Stimulated activated CD4-positive, alpha-beta T cell treated with anti-CD3 and anti-CD28 coated beads, Interleukin-1b, Interleukin-23, amount 100 ng/mL, for 1 hour (primary cell): ENCODE measurements at places on chromosomes 1 and 21.

DNA sequence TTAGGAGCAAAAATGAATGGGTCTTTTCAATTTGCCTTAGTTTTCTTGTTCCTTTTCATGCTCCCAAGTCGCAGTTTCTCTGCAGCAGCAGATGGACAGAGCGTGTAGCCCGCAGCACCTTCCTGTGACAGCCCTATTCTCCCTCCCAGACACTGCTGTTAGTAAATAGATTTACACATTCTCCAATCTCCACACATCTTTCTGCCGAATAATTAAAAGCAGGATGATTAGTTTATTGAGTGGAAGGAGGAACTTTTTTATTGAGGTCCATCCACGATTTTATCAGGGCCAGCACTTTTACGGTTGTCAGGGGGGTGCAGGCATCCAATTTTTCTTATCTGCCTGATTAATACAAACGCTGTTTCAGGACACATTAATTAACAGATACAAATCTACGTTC is 98.2 kb upstream of the USH2A start:
- no peak for DNase-seq

DNA sequence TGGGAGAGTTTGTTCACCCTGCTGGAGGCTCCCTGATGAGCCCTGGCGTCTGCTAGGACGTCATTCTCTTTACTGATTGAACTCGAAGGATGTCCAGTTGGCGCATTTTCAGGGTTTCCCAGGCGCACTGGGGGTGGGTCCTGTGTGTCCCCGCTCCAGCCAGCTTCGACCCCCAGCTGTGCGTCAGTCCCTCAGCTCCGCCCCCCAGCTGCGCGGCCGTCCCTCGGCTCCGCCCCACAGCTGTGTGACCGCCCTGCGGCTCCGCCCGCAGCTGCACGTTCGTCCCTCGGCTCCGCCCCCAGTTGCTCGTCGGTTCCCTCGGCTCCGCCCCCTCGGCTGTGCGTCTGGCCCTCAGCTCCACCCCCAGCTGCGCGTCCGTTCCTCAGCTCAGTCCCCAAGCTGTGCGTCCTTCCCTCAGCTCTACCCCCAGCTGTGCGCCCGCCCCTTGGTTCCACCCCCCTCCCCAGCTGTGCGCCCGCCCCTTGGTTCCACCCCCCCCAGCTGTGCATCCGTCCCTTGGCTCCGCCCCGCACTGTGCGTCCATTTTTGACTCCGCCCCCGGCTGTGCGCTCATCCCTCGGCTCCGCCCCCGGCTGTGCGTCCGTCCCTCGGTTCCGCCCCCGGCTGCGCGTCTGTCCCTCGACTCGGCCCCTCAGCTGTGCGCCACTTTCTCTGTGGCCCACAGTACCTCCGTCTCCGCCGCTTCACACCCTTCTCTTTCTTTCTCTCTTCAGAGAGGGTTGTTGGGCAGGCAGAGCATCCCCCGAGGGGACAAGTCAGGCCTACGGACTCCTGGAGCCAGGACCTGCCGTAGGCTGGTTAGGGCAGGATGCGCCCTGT is 61.3 kb downstream of the FAAP20 start:
- DNase-seq, result peak; percentile 90

DNA sequence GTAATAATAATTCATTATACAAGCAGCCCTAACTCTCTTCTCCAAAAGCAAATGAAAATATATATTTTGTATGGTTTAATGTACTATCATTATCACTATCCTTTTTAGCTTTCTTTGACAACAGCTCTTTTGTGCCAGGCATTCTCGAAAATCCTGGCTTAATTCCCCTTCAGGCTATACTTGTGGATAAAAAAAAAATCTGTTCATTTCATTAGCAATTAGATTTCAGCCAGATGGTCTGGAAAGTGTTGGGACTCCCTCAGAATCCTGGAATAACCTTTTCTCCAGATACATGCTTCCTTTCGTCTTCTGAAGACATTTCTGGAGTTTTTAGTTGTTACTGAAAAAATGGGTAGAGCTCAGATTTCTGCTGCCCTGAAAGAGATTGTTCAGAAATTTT is 83.4 kb upstream of the PLPPR4 start:
- no peak for DNase-seq

DNA sequence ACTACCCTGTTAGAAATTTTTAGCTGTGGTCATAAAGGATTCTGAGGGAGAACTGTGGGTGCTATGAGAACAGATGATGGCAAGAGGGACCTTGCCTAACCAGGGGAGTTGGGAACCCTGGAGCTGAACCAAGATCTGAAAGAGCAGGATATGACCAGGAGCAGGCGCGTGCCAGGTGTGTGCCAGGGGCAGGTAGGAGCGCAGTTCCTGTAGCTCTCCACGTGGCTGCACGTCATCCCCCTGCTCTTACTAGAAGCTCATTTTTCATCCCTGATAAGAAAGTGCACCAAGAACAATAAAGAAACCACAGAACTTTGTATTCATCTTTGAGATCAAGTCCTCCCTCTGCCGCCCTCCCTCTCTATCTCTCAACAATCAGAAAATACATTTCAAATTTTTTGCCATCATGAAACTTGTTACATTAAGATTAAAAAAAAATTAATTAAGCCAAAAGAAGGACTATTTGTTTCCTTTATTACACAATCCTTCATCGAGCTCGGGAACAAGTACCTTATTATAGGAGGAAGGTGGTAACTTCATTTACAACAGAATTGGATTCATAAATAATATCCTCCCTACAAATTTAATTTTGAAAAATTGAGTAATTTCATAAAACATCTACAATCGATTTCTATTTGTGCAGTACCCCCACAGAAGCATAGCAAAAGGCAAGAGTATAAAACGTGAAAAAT is 78.5 kb downstream of the SLC35F3 start:
- no peak for DNase-seq

GRCh38 chr1:228793032-228793431 is 57.8 kb downstream of the RHOU start:
- no peak for DNase-seq

DNA sequence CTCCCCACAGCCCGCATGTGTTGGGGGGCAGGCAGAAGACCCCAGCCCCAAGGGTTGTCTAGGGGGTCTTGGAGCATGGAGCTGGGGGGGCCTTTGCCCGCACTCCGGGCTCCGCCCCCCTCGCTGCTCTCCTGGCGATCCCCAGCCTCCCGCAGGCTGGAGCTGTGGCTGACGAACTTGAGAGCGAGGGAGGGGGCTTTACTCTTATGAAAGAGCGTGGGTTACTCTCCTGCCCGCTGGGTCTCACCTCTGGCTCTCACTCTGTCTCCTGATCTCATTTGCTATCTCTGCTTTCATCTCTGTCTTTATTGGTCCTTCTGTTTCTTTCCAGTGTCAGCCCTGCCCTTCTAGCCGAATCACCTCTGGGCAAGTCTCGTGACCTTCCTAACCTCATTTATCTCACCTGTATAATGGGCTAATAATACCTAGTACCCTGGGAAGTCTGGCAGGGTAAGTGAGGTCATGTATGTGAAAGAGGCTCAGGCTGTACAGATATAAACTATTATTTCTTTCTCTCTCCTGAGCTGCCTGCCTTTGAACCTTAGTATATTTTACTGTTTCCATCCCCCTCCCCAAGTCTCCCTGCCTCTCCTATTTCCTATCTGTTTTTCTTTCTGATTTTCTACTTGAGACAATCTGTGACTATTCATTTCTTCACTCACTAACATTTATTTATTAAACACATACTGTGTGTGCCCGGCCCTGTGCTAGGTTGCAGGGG is 731 bp downstream of the EFNA4 start:
- no peak for DNase-seq

GRCh38 chr1:90716552-90717355 is at the start of gene BARHL2:
BARHL2 (minus strand) TSS chr1:90717302; CDS start chr1:90717195, 107 bp downstream.
- DNase-seq, result no peak

DNA sequence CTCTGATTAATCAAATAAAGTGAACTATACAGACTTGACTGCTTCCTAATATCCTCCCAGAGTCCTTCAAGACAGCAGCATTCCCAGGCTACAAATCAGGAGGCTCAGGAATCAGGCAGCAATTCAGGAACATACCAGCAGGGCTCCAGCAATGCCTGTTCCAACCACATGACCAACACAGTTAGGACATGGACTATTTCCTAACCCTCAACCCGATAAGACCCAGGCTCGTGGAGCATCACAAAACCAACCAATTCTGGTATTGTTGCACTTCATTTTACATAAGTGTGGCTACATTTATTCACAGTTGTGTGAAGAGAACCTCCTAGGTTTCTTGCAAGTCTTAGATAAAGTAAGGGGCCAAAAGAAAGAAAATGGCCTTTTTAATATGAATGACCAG is 546.2 kb upstream of the ADGRL2 start:
- no peak for DNase-seq

DNA sequence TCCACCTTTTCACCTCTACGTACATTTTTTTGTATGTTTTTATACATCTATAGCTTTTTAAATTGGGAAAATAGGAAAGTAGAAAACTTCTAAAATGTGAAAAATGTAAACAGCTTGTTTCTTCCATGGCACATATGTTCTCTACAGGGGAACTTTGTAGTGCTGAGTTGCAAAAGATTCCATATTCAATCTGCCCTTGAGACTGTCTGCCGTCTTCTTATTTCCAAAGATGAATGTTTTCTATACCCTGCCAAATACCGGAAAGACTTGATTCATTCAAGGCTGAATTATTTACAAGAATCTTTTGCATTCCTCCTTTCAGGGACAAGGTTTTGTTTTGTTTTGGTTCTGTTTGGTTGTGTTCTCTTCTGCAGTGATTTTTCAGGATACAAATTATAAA is 1334.5 kb upstream of the ADGRL4 start:
- DNase-seq, result no peak

DNA sequence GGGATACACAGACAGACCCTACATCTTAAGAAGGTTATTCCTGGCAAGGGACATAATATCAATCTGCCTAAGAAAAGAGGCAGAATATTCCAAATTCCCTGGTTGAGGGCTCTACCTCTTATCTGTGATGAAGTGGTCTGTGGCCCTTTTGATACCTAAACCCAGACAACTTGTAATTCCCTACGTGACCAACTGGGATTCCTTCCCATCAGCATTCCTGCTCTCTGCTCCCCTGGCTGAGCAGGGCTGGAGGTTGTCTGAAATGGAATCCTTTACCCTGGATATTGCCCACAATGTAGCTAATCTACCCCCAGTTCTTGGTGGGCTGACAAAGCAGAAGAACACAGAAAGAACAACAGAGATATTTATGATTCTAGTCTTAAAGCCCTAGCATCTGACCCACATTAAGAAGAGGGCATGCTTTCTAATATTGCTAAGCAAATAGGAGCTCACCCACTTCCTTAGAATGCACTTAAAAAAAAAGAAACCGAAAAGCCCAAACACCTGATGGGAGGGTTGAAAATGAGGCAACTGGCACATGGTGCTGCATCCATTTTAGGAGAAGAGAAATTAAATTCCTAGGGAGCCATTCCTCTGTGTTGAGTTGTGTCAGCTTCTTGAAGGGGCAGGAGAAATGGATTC is 36.8 kb downstream of the GADD45A start:
- DNase-seq, result no peak

DNA sequence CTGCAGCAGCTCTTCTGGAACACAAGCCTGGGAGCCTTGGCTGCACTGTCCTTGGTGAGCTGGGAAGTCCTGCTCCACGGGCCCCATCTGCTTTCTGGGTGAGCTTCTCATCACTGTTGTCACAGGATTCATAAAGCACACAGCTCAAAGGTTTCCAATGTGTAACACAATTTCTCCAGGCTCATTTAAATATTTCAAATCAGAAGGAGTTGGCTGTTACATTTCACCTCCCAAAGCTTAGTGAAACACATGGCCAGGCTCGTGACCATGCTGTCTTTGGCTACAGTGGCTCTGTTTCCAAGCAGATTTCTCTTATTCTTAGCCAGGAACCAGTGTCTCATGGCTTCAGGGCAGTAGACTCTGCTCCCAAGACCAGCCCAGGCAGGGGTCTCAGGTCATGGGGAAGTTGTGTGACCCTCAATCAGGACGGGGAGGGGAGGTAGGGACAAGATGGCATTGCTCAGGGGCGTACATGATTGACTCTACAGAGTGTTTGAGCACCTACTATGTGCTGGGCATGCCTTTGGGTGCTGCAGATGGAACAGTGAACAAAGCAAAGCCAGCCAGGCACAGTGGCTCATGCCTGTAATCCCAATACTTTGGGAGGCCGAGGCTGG is 353.0 kb downstream of the NPHP4 start:
- DNase-seq, result no peak

- no peak for DNase-seq
Observed at GRCh38 chr21:23837564-23837963, 1769.7 kb downstream of the MRPL39 start.

GRCh38 chr1:187961895-187962294 is 1133.1 kb downstream of the PLA2G4A start:
- no peak for DNase-seq

DNA sequence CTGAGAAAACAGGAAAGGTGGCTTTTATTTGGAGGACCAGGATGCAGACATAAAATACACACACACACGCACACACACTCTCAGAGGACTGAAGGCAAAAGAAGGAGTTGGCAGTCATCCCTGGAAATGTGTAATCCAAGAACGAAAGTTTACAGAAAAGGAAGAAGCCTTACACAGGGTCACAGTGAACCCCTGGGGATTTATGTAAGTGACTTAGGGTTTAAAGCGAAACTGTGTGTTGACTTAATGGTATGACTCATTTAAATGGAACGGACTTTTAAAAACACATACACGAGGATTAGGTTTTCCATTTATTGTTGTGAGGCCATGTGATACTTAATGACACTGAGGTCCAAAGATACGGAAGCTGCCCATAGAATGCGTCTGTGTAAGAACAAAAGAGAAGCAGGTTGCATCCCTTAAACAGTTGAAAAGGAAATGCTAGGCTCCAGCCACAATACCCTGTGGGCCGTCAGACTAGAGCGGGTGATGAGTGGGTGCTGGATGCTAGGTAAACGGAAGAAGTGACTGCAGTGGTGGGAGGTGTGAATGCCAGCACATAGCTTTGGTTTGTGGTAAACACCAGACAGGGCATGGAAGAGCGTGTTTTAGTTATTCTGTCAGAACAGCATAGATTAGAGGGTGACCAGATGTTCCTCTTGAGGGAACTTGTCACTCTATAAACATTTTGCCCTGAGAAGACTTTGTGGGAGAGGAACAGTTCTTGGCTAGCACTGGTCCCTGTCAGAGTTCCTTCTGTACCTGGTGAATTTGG is 21.6 kb upstream of the BCL10 start:
- no peak for DNase-seq

DNA sequence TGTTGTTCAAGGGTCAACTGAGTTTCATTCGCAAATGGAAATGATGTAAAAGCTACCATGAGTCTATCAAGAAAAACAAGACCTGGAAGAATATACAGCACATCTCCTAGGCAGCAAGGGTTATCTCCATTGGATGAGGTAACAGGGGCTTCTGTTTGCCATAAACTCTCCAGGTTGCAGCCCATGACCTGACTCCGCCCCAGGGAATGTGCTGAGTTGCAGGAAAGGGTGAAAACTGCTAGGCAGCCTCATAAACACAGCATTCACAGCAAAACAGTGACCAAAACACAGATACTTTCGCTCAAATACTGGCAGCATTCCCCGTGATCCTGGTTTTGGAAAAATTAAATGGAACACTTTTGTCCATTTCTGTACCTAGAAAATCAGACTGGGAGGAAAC is 20.2 kb upstream of the ACTA1 start:
- DNase-seq, result no peak

GRCh38 chr1:32749332-32749731 is 46.8 kb upstream of the SYNC start:
- DNase-seq, result no peak

GRCh38 chr1:112040891-112041740 is 51.6 kb upstream of the KCND3 start:
- DNase-seq, result no peak

- DNase-seq, result no peak
Observed at GRCh38 chr1:62327360-62328055, 8.3 kb upstream of the KANK4 start.

- DNase-seq, result no peak
Observed at GRCh38 chr1:228745497-228745896, 10.2 kb downstream of the RHOU start.

- DNase-seq, result no peak
Observed at GRCh38 chr21:34732388-34732821, 63.6 kb downstream of the CLIC6 start.
